ENCODE measurements at places on chromosomes 5 and 9.

GRCh38 chr5:50325237-50325832 lies 115.8 kb downstream of the EMB start:
- DNase-seq = peak; percentile 10

DNA sequence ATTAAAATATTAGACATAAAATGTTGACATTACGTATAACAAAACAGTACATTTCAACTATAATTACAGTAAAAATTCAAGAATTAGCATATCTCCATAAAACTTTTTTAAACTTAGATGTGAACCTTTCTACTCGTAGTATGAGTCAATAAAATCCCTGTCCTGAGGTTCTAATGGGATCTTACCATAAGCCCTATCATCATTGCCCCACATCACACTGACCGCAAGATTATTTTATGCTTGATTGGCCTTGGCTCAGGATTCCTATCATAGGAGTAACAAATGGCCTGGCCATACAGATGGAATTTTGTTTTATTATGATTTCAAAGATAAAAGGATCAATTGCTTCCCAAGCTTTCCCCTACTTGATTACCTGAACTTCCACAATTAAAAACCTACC lies 238.3 kb downstream of the MEF2C start:
- no peak for DNase-seq

DNA sequence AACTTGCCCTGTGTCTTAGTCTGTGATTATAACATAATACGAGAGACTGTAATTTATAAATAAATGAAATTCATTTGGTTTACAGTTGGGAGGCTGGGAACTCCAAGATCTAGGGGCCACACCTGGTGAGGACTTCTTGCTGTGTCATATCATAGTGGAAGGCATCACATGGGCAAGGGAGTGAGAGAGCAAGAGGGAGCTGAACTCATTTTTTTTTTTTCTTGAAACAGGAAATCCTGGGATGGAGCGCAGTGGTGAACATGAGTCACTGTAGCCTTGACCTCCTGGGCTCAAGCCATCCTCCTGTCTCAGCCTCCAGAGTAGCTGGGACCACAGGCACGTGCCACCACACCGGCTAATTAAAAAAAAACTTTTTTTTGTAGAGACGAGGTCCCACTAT lies 7.2 kb downstream of the MLANA start:
- DNase-seq = no peak

DNA sequence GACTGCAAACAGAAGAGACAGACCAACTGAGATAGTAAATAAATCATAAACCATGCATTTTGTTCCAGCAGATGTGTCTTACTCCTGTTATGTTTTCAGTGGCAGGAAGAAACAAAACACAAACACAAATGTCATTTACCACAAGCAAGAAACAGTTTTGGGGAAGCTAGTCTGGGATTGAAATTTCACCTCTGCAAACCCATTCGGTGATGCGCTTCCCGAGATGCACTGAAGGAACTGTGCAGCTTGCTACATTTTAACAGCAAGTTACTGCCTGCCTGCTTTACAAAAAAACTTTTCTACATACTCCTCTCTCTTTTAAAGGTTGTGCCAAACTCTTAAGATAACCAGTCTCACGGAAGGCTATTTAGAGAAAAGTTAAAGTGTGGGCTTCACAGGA lies 3.2 kb downstream of the MACROH2A1 start:
- DNase-seq = no peak

GRCh38 chr5:3329427-3329826 lies 266.2 kb upstream of the IRX1 start:
- no peak for DNase-seq

- no peak for DNase-seq
These were observed 17.9 kb downstream of the ANXA6 start for GRCh38 chr5:151139646-151140045.

DNA sequence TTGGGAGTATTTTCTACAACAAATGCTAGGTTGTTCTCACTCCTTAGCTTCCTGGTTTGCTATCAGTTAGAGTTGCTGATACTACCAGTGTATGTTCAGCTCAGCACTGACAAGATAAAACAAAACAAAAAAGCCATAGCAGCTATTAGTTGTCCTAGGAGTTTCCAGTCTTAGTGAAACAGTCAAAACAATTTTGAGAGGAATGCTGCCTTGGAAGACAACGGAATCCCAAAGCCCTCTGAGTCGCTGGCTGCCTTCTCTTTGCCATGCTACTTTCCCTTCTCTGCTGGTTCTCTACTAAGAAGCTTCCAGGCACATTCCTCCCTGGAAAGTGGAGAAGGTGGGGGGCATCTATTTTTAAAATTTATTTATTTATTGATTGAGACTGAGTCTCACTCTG lies 5.4 kb upstream of the CREBRF start:
- DNase-seq = no peak

DNA sequence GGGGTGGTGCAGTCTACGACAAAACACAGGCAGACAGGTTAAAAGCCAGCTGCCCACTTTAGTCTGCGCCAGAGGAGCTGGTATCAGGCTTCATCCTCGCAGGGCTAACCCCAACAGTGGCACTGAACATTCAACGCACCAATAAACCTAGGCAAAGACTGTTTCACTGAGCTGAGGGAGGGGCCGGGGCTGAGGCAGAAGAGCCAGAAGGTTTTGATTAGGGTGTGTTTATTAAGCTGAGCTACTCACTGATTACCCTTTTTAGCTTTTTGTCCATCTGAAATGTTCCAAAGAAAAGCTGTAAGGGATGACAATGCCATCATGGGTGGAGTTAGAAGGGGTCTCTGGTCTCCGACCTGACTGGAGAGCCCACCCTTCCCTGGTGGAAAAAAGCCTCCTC lies 1.4 kb downstream of the ZMYND19 start:
- no peak for DNase-seq

- peak; percentile 74 for DNase-seq
These were observed 312.5 kb downstream of the ACTL7B start for GRCh38 chr9:108543251-108543778.

DNA sequence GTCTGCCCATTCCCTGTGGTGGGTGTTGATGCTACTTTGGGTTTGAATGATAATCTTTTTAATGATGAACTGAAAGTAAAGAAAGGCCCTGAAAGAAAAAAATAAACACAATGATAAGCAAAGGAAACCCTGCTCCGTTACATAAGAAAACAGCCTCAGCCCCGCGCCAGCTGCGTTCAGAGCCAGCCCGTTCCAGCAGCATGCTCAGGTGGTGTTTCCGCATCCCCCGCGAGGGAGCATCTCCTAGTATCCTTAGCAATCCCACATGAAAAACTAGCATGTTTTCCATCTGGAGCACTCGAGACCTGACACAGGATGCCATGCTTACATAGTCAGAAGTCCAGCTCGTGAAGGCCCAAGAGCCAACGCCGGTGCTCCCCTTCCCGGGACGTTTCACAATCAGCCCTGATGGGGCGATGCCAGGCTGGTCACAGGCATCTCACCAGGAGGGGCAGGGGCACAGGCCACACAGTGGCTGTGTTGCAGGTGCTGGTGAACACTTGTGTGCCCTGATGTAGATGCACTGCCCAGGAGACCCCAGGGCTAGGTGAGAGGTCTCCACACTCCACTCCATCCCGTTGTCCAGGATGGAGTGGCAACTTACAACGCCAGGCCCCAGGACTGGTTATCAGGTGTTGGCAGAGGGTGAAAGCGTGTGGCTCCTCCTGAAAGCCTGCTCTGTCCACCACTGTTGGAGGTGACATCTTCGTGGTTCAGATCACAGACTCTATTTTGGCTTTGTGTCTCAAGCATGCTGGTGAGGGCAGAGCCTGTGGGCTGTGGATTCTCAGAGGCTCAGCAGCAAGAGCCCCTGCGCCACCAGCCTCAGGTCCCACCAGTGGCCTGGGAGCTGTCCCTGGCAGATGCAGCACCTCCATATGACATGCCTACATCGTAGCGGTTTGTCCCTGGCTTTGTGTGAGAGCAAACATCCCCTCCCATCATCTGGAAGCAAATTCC lies 246.8 kb upstream of the IRX1 start:
- DNase-seq = no peak

DNA sequence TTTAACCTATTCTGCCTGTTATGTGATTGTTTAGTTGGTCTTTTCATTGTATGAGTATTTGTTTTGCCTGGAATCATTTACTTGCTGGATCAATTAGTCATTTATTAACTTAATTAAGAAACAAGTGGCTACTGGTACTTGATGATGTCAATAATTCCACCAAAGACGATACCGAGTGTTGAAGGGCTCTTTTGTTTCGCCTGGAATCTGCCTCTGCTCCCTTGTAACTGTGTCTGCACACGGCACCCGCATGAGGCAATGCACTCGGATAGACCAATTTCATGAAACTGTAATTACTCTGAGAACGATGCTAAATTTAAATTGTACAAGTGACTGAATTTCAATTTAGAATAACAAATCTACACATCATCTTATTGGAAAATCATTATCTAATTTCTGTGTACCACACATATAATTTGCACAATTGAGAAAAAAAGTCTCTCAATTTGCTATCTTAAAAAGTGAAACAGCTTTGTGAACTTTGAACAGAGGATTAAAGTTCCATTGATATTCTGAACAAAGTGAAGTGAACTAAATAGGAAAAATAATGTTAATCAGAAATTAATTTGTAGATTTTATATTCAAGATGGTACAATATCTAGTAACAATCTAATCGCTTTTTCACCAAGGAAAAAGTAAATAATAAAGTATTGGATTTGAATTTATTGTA lies 143.2 kb downstream of the CTNND2 start:
- DNase-seq = no peak

- no peak for DNase-seq
These were observed 2.2 kb upstream of the PCYOX1L start for GRCh38 chr5:149355688-149356087.

DNA sequence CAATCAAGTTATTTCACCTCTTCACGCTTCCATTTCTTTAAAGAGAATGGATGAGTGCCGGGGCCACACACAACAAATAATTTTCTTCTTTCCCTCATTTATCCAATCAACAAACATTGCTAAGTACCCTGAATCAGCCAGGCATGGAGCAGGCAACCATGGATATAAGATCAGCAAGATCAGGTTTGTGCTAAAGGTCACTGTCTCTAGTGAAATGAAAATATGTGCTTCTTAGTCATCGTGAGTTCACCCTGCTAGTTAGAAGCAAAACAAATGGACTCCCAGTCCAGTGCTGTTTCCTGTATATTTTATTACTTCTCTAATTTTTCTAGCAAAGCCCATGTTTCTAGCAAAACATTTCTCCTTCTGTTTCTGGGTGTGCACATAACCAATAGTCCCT lies 629.2 kb downstream of the BNC2 start:
- DNase-seq = no peak

DNA sequence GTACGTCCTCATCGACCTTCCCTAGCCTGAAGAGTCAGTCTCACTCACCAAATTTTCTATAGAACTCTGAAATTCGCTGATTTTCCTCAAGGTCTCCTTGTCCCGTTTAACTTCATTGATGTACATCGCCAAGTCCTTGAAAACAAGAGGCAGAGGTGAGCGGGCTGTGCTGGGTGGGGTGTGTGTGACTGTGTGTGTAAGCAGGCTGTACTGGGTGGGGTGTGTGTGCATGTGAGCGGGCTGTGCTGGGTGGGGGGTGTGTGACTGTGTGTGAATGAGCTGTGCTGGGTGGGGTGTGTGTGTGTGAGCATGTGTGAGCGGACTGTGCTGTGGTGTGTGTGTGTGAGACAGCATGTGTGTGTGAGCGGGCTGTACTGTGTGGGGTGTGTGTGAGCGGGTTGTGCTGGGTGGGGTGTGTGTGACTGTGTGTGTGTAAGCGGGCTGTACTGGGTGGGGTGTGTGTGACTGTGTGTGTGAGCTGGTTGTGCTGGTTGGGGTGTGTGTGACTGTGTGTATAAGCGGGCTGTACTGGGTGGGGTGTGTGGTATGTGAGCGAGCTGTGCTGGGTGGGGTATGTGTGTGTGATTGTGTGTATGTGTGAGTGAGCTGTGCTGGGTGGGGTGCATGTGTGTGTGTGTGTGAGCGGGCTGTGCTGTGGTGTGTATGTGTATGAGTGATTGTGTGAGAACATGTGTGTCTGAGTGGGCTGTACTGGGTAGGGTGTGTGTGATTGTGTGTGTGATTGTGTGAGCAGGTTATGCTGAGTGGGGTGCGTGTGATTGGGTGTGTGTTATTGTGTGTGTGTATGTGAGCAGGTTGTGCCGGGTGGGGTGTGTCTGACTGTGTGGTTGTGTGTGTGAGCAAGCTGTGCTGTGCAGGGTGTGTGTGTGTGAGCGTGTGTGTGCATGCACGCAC lies 53.8 kb upstream of the SARDH start:
- DNase-seq = no peak

- DNase-seq = peak; percentile 22
These were observed 467.7 kb upstream of the ACO1 start for GRCh38 chr9:31916591-31917241.

DNA sequence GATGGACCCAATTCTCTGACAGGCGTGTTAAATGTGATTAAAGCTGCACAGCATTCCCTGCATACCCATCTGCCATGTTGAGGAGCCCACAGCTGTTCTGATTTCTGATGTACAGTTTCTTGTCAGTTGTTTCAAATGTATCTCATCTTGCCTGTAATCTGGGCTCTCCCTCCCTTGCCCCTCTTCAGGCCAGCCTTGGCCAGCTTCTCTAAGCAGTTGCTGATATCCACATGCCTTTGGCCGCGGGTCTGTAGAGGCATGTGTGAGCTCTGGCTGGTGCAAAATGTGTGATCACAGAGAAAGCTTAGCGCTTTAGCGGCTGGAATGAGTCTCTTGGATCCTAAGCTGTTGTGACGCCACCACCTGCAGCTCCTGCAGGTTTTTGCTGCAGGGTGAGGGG lies 332.0 kb downstream of the MLLT3 start:
- peak; percentile 65 for DNase-seq

DNA sequence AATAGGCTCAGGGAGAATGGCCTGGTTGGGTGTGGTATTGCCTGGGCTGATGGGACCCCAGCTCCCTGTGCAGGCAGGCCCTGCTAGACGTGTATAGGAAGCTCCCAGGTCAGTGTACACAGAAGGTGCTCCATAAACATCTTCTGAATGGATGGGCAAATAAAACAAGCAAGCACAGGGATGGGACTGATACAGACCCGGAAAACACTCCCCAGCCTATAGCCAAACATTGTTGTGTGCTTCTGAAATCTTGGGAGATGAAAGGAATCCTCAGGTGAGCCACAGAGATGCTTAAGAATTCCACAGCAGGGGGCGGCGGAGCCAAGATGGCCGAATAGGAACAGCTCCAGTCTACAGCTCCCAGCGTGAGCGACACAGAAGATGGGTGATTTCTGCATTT lies 151.8 kb downstream of the ENTREP1 start:
- DNase-seq = peak; percentile 22

GRCh38 chr5:69042500-69042899 lies 51.3 kb upstream of the SLC30A5 start:
- DNase-seq = no peak

DNA sequence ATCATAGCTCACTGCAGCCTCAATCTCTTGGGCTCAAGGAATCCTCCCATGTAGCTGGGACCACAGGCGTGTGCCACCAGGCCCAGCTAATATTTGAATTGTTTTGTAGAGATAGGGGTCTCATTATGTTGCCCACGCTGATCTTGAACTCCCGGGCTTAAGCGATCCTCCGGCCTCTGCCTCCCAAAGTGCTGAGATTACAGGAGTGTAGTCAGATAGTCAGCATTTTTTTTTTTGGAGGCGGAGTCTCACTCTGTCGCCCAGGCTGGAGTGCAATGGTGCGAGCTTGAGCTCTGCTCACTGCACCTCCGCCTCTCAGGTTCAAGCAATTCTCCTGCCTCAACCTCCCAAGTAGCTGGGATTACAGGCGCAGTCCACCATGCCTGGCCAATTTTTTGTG lies 1.6 kb upstream of the SAR1B start:
- DNase-seq = no peak

GRCh38 chr5:124337996-124338395 lies 408.4 kb downstream of the ZNF608 start:
- no peak for DNase-seq
